ENCODE measurements at places on chromosomes 7 and 10.

DNA sequence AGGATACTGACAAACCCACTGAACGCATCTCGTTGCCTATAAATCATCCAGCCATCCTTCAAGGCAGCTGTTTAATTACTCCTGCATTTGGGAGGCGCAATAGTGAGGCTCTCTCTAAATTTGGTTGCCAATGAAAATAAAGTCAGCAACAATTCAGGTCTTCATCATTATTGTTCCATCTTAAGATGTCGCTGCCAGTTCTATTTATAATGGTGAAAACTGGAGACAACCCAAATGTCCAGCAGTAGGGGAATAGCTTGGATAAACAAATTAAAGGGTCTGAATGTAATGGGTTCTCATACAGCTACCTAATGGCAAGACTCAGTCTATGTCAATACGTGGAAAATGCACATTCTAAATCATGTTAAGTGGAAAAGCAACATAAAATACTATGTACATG is 120.1 kb upstream of the PLXNA4 start:
- DNase-seq: no peak

- DNase-seq: no peak
These were observed 32.0 kb downstream of the EXOC6 start for GRCh38 chr10:92880233-92880861.

DNA sequence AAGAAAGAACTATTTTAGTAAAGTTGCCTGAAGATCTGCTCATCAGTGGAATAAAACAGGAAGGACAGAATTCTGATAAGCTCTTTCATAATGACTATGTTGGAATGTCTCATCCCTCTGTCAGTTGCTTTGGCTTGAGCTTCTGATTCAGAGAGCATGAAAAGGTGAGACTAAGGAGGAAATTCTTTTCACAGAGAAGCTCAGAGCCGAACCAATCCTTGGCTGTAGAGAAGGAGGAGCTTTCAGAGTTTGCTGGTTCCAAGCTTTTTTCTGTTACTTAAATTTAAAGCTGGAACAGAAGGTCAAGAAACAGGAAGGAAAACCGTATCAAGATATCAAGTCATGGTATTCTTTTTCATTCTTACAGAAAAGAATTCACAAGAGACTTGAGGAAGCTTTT is 24.0 kb downstream of the GSTO2 start:
- DNase-seq: no peak

DNA sequence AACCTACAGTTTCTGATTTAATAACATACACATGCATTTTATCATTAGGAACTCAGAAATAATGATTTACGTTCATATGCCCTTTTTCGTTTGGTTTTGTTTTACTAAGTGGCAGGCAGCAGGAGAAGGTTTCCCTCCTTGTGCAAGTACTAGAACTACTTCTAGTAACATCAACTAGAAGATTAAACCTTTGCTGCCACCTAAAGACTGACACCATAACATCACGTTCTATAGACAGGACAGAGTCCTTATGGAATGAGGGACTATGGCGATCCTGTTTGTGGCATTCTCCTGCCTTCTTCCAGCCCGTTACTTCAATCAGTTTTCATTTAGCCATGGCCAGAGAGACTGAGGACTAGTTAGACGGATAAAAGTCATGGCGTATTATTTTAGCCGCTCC is 53.2 kb downstream of the GAD2 start:
- no peak for DNase-seq

- DNase-seq: no peak
These were observed 125.2 kb downstream of the TACC2 start for GRCh38 chr10:122113945-122114747.

DNA sequence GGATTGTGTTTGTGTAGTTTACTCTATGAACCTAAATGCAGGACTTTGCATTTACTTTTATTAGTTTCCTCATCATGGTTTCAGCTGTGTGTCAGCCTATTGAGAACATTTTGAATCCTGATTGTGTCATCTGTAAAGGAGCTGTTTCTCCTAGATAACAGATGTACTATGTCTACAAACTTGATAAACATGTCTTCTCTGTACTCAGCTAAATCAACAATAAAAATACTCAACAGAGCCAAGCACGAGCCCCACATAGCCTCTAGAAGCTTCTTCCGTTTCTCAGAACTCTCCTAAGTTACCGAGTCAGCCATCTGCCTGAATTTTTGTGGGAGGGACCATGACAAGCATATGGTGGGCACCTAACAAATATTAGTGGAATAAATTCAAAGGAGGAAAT is 234.7 kb downstream of the SKAP2 start:
- no peak for DNase-seq

DNA sequence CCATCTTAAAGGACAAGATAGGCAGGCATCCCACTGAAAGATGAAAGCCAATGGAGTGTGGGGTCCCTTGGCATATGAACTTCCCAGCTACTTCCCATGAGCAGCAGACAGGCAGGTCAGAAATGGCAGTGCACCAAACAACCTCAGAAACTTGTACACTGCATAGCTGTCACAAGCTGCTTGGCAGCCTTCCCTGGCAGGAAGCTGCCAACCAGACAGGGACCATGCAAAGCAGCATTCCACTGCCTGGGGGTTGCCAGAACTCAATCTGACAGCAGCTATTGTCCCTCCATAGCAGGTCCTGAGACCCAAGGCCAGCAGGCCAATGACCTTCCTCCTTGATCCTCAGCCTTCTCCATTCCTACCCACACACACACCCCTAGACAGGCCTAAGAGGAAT is 139.5 kb downstream of the PLCE1 start:
- DNase-seq: no peak

GRCh38 chr7:7756577-7756976 is 38.2 kb upstream of the RPA3 start:
- no peak for DNase-seq

DNA sequence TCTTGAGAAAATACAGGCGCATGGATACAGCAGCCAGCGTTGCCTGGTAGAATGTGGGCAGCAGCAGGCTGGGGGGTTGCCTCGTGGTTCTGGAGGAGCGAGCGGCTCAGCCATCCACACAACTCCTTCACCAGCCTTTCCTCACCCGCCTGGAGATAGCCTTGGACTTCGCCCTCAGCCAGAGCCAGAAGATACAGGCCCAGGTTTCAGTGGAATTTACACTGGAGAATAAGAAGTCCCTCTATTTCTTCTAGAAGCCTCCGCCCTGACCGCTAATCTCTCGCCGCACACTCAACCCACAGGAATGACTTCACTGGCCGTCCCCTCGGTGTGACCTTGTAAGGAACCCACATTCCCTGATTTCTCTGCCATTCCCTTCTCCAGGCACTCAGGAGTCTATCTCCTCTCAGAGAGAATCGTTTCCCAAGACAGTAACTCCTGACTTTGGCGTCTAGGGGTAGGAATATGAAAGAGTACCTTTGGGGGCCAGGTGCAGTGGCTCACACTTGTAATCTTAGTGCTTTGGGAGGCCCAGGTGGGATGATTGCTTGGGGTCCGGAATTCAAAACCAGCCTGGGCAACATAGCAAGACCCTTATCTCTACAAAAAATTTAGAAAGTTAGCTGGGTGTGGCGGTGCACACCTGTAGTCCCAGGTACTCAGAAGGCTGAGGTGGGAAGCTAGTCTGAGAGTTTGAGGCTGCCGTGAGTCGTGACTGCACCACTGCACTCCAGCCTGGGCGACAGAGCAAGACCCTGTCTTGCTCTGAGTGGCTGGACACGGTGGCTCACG is 52.0 kb upstream of the ECHDC3 start:
- DNase-seq: no peak

DNA sequence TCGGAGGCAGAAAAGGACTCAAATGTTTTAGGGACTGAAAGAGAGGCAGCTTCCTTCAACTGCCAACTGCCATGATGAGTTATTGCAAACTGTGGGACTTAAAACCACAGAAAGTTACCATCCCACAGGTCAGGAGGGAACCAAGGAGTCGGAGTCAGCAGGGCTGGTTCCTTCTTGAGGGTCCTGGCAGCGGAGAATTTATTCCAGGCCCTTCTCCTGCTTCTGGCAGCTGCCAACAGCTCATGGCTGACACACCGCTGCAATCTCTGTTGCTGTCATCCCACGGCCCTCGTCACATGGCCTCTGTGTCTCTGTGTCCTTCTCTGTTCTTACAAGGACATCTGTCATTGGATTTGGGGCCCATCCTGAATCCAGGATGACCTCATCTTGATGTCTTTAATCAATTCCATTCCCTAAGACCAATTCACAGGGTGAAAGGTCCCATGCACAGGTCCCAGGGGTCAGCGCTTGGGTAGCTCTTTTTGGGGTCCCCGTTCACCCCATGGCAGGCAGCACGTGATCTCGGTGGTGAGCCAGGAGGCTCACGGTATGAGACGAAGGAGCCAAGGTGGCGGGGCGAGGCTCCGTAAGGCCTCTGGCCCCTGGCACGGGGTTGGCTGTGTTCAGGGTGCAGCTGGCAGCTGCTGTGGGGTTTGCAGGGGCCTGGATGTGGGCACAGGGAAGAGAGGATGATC is 27.4 kb upstream of the PSMG3 start:
- no peak for DNase-seq

DNA sequence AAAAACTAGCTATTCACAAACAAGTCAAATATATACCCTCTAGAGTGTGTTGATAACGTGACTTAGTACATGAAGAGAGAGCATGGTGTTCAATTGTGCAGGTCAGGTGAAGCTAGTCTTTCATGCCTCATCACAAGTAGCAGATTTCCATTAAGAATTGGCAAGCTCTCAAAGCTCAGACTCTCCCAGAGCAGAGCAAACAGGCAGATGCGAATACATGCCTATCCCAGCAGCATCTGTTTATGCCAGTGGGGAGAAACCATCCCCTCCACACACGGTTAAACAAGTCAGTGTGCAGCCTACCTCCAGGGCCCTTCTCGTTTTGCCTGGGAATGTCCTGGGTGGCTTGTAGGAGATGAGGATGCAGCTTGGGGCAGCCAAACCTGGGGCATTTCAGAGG is 532.5 kb upstream of the C7orf33 start:
- DNase-seq: no peak

- no peak for DNase-seq
These were observed 66.4 kb upstream of the TNRC18 start for GRCh38 chr7:5489991-5490536.

- DNase-seq: no peak
These were observed 283.5 kb upstream of the PPP2R2D start for GRCh38 chr10:131617113-131617858.

DNA sequence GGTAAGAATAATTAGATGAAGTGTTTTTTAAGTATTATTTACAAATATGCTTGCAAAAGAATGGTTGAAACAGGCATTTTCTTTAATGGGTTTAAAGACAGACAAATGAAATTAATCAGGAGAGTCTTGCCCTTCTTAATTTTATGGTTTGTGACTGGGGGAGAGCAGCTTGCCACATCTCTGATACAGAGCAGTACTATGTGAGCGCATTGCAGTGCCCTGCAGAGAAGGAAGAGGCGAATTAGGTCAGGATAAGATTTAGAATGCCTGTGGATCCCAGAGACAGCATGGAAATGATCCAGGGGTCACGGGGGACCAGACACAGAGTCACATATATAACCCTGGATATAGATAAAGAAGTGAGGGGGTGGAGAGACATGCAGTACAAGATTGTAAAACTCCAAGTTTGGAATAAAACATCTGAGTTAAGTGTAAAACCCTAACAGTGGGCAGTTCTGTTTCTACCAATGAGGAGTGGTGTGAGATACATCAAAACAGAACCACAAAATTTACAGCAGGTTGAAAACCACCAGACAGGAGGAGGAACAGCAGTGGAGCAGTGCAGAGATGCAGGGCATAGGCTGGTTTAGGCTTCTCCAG is 125.5 kb downstream of the FAM204A start:
- no peak for DNase-seq

- DNase-seq: no peak
These were observed 53.5 kb upstream of the SVIL start for GRCh38 chr10:29688230-29688661.

DNA sequence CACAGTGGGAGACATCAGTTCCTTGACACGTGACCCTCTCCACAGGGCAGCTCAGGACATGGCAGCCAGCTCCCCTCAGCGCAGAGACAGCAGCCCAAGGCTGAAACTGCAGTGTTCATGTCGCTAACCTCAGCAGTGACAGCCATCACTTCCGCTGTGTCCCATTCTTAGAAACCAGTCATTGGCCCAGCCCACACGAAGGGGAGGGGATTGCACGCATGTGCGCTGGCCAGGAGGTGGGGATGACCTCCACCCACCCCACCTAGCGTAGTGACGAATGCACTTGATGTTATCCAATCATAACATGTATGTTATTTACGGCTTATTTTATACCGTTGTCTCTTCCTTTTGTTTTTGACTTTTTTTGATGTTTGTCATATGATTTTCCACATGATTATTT is 36.9 kb upstream of the EGFR start:
- DNase-seq: no peak

Data from progenitor cell of endocrine pancreas (in vitro differentiated cells).